ENCODE measurements at places on chromosomes 12 and 14.

GRCh38 chr12:93360688-93361087, 17.0 kb upstream of the NUDT4 start:
- DNase-seq: no peak

DNA sequence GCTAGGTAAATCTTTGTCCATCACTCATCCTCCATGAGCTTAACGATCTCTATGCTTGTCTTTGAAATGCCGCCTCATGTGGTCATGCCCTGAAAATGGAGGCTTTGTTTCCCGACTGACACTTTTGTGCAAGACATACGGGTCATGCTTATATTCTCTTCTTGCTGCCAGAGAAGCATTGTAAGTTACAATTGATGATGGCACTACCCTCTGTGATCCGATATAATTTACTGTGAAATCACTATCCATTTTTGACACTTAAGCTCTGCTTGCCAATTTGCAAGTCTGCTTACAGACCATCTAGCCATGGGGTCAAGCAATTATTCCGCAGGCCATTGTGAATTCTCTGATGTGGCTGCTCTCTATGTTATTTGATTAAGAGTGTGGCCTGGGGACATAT, 650.0 kb downstream of the FLRT2 start:
- no peak for DNase-seq

GRCh38 chr12:116662612-116663144, 75.2 kb downstream of the SPRING1 start:
- DNase-seq: no peak

DNA sequence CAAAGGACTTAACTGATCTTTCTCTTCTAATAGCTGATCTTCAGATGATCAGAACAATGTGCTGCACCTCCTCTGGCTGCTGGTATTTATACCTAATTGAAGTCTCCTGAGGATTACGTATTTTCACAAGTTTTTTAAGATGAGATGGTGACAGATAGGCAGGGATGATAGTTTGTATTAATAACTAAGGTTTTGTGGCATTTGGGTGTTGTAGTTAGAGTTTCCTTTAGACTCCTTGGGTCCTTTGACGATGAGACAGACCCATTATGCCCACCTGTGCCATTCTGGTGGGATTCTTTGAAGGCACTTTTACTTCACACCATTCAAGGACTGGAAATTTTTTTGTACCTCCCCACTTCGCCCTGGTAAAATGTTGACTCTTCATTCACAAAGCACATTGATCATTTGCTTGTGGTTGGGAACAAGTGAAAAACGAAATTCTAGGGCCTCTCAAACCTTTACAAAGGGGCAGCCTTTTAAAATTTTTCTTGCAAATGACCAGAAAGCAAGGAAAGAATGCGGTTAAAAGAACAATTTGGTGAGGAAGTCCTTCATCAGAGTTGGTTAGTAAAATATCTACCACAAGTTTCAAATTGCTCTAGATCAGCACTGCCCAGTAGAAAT, at the start of gene IFNG:
Gene IFNG (minus strand): TSS at position 60 of the 624 bp plus-strand sequence. CDS start 125 bp downstream, outside the sequence.
- no peak for DNase-seq

GRCh38 chr14:101333335-101334280, 227.7 kb upstream of the DIO3 start:
- DNase-seq: no peak
